ENCODE measurements at places on chromosomes 6 and 20.

DNA sequence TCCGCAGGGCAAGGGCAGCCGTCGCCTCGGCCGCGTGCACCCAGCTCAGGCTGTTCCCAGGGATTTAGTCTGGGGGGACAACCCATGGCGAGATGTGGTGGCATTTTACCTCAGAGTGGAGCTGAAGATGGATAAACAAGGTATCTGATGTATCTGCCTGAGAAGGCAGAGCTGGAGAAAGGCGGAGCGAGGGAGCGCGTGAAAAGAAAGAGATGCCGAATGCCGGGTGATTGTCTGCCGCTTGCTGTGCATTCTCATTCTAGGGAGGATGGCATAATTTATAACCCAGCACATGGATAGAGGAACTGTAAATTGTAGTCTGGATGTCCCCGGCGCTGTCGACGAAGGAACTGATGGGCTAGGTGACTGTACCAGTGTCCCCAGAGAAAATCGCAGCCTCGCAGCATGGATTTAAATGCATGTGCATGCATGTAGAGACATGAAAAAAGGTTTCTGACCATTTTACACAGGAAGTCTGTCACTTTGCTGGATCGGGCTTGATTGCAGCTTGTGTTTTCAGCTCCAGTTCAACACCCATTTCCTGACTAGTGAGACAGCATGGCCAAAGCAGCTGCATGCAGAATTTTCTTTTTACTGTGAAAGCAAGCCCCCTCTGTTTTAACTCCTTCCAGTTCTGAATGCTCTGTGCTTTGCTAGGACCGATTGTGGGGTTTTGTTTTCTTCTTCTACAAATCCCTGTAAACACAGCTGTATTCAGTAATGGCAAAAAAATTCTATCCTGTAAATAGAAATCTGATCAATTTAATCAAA lies 149.7 kb downstream of the PRL start:
- no peak for DNase-seq

GRCh38 chr6:15431762-15432483 lies 186.1 kb downstream of the JARID2 start:
- DNase-seq = no peak

GRCh38 chr20:53793783-53794383 lies 200.2 kb upstream of the ZNF217 start:
- DNase-seq = no peak

DNA sequence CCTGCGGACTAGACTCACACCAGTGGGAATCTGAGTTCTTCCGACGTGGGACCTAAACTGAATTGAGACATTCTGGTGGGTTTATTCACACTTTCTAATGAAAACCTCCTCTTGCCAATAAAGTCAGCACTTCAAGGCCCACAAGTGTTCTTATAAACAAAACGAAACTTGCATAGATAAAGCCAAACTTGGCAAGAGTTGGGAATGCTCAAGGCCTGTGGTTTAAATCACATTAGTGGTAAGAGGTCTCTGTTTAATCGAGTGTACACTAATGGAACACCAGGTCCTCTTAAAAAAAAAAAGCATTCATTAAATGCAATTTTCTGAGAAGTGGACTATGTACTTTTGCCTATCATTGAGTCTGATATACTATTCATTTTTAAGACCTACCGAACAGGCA lies 143.3 kb downstream of the SMOC2 start:
- DNase-seq = no peak

DNA sequence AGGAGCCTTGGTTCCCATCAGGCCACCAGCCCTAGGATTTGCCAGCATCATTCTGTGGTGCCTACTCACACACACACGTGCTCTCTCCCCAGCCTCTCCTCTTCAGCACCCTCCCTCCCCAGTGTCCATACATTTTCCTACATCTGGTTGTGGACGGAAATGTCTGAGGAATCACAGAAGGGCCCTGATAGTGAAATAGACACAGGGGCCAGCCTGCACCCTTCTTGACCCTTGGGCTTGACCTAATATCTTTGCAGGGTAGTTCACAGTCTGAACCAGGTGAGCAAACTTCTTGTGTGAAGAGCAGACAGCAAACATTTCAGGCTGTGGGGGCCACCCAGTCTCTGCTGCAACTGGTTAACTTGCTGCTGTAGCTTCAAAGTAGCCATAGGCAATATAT lies 108.5 kb upstream of the NXT1 start:
- no peak for DNase-seq

- DNase-seq = no peak
Observed at GRCh38 chr20:5000263-5001173, 792 bp downstream of the SLC23A2 start.

DNA sequence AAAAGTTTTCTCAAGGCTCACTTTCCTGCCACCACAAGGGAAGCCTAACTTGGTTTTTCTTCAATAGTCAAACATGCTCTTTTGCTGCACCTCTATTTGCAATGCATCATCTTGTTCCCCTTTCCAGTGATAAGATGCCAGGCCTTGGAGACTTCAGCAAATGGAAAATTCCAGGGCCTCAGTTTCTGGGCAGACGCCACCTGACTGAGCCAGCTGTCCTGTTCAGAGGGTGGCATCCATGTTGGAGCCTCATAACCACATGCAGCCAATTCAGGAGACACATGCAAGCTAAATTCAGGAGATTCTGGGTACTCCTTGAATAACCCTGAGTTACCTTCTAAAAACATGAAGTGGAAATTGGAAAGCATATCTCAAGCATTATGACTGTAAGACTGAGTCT lies 285.6 kb upstream of the RNF24 start:
- DNase-seq = no peak

- DNase-seq = no peak
Observed at GRCh38 chr20:44284032-44284431, 27.0 kb downstream of the FITM2 start.

DNA sequence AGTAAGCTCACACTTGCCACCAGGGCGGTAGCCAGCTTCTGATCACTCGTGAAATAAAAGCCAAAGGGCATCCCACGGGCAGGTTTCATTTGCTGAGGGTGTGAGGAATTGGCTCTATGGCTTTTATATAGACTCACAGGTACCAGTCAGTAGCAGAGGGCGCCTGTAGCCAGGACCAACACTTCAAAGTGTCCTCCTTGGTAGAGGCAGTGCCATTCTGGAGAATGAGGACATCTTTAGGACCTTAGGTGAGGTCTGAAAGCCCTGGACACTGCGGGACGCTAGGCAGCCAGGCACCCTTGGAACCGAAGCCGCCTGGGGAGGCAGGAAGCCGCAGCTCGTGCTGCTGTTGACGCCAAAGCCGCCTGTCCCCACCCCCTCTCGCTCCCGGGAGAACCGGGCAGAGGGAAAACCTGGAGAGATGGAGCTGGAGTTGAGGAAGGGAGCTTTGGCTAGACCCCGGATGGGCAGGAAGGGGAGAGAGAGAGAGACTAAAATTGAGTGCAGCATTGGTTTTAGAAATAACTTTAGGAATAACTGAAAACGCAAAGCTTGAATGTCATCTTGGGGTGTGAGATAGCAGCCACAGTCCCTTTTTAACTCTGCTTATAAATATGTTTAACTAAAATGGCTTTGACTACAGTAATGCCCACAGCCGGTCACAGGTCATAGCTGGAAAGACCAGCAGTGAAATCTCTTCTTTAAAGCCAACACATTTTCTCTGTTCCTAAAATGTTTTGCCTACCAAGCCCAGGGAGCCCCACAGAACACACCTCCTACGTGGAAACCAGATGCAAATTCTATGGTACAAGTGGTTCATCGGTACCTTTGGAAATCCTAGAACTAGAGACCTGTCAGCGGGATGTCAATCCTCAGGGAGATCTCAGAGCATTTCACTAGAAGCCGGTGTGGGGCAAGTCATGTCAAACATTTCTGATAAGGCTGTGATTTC lies 128.5 kb upstream of the CDYL start:
- DNase-seq = peak; percentile 26

GRCh38 chr20:50068041-50068651 lies 44.8 kb downstream of the UBE2V1 start:
- no peak for DNase-seq

GRCh38 chr20:8568075-8568474 lies 436.0 kb downstream of the PLCB1 start:
- DNase-seq = no peak

GRCh38 chr6:37256692-37257319 lies 766 bp upstream of the TBC1D22B start:
- no peak for DNase-seq

- no peak for DNase-seq
Observed at GRCh38 chr6:6656287-6656686, 67.8 kb downstream of the LY86 start.

DNA sequence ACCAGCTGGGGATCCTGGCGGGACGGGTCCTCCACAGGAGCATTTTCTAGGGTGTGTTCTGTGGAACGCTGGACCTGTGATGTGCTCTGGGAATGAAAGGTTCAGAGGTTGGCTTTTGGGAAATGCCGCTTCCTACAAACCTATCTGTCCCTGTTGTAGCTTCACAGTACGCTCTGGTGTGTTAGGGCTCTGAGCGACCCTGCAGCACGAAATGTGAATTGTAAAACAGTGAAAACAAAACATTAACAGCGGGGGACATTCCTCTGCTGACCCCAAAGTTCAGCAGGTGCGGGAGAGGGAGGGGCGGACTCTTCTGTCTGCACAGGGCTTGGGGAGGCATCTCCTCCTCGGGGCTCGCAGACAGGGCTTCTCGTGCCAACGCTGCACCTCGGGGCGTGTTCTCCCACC lies 155.9 kb downstream of the NRN1 start:
- DNase-seq = no peak

DNA sequence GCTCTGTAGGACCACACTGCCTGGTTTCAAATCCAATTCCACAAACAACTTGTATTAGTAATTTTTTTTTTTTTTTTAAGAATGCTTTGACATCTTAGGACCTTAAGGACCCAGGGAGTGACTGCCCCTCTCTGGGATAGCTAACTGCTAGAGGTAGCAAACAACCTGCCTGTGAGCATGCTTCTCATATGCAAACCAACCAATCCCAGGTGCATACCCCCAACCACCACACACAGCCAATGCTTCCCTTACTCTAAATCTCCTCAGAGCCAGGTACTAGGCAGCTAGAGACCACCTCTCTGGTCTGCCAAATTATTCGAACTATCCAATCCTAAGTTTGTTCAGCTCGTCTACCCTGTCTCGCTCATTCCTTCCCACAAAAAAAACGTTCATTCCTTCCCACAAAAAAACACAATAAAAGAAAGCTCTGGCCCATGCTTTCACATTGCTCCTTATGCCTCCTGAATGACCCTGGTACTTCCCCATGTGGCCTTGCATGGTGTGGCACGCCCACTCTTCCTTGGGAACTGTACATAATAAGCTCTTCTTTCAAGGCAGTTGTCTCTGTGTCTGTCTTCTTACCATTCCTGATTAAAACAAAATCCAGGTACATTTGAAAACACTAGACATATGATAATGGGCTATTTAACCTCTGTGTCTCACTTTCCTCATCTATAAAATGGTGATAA lies 6.4 kb downstream of the SERAC1 start:
- DNase-seq = no peak

- DNase-seq = no peak
Observed at GRCh38 chr6:39082310-39082709, 32.7 kb downstream of the SAYSD1 start.

DNA sequence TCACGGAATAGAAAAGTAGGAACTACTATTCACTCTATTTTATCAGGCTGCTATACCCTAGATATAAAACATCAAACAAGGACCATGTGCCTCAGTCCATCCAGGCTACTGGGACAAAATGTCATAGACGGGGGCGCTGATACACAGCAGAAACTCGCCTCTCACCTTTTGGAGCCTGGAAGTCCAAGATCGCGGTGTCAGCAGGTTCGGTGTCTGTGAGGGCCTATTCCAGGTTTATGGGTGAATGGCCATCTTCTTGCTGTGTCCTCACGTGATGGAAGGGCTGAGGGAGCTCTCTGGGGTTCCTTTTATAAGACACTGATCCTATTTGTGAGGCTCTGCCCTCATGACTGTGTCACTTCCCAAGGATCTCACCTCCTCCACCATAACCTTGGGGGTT lies 89.5 kb downstream of the DLL1 start:
- DNase-seq = no peak

- DNase-seq = no peak
Observed at GRCh38 chr20:6855104-6855503, 87.6 kb downstream of the BMP2 start.

- DNase-seq = no peak
Observed at GRCh38 chr6:490251-491037, 98.9 kb downstream of the IRF4 start.

- no peak for DNase-seq
Observed at GRCh38 chr20:588932-589672, 21.0 kb downstream of the TCF15 start.

DNA sequence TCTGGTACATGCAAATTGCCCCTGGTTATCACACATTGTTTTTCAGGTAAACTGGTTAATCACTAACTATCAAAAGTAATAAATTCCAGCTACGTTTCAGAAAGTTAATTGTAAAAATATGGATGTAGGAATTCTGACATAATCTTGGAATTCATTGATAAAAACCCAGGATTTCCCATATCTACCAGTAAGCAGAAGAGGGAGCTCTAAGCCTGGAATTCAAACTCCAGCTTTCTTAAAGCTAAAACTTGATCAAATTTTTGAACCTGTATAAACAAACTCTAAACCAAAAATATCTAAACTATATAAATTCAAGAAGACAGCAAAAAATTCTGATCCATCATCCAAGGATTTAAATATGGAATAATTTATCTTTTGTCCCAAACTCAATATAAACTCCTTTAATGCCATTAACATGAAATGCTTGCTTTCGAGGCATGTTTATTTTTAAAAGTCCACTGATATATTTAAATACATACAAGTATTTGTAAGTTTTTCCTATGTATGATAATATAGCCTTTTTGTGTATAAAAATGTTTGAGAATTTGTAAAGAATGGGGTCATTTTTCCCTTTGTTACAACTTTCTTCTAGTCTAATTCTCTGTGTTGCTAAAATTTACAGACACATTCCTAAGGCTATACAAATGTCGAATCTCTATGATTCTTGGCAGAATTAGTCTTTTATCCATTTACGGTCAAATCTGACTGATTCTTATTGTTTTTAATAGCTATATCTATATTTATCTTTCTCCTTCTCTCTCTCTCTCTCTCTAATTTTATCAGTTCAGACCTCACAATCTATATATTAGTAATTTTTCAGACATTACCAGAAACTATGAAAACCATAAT lies 91.4 kb upstream of the RNF217 start:
- no peak for DNase-seq

GRCh38 chr20:6007094-6007528 lies 46.7 kb downstream of the LRRN4 start:
- DNase-seq = no peak

- no peak for DNase-seq
Observed at GRCh38 chr6:15110726-15111354, 135.0 kb upstream of the JARID2 start.

- peak; percentile 9 for DNase-seq
Observed at GRCh38 chr20:33914919-33915318, 78.8 kb upstream of the RALY start.

DNA sequence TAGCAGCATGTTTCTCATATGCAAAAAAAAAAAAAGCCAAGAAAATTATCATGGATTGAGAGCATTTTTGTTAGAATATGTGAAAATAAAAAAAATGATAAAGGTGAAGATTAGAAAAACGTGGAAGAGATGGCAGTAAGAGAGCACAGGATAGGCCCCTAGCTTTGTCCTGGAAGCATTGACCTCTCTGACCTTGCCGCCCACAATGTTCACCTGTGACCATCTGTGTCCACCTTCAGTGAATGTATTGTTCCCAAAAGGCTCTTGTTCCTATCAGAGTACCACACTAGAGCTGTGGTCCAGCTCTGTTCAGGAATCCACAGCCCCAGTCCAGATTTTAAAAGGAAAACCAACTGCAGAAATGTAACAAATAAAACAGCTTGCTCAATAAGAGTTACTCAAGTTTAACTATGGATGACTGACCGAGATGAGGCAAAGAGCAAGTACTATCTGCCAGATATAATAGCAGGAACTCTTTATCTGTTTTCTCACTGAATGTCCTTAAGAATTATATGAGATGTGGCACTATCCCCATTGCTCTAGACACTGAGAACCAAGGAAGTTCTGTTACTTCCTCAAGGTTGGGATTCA lies 287.7 kb upstream of the STXBP5 start:
- no peak for DNase-seq

Data from activated T-cell treated with anti-CD3 and anti-CD28 coated beads for 48 hours (primary cell).